Occipital lobe (tissue), 3 donors: ENCODE measurements at places on chromosomes 2 and 18. TPM values are rescaled to one million over a fixed set of nuclear protein-coding genes. Genes with fewer than 3 reads are reported as not detected.

CLEC4F gene
- total RNA-seq, result not detected

RAB27B gene
- 35.1 TPM for total RNA-seq

NEU4 gene
- 0.31 TPM for total RNA-seq

DSG1 gene
- 0.16 TPM for total RNA-seq

MLPH gene
- total RNA-seq, result 0.94 TPM

PKDCC gene
- 16.2 TPM for total RNA-seq

C2orf66 gene
- total RNA-seq, result 0.16 TPM

NR4A2 gene
- 7.8 TPM for total RNA-seq

HTR2B gene
- total RNA-seq, result 0.62 TPM

ALK gene
- 0.78 TPM for total RNA-seq

RNF25 gene
- total RNA-seq, result 18.1 TPM

AFF3 gene
- 105 TPM for total RNA-seq

RPRD1A gene
- total RNA-seq, result 162 TPM

NPC1 gene
- total RNA-seq, result 25.3 TPM

DNA sequence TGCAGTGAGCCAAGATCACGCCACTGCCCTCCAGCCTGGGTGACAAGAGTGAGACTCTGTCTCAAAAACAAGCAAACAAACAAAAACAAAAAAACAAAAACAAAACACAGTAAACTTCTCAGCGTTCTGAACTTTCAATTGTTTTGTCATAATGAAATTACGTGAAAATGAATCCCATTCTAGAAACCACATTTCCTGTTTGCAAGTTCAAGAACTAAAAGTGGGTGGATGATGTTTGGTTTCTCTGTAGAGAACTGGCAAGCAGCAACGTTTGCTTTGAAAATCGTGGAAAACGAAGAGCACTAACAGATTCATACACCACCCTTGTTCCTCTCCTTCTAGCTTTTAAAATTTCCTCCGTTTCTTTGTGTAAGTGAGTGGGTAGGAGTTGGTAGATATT is 226.1 kb upstream of the LYPD1 start:
- DNase-seq, result no peak

- DNase-seq, result no peak
These were observed 380.0 kb downstream of the MEIS1 start for GRCh38 chr2:66814916-66815315.

DNA sequence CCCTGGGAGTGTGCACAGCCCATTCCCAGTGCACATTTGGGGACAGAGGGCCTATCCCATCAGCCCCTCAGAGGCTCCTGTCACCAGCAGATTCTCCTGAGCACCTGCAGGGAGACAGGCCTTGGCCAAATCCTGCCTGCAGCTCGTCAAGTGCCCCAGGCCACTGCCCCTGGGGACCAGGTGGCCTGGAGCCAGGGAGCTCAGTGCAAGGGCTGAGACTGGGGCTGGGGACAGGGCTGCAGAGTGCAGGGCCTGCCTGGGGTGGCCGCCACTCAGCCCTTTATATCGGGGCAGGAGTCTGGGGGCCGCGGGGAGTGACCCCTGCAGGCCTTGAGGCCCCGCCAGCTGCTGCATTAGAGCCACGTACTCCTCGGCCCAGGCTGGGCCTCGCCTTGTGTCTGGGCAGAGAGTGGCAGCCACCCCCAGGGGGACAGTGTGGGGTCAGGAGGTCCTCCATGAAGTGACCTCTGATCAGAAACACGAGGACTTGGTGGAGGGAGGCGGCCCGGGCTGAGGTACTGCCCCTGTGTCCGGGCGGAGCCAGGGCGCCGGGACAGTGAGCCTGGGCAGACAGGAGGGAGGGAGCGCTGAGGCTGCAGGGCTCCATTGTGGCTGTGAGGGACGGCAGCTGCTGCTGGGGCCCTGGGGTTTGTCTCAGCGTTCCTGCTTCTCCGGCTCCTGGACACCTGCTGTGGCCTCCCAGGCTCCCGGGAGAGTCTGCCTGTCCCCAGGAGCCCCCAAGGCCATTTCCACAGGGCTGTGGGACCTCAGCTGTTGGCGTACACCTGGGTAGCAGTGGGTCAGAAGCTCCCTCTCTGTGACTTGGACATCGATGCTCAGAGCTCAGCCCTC is 24.2 kb downstream of the GPC1 start:
- no peak for DNase-seq

GRCh38 chr18:57909620-57910019 is 106.5 kb upstream of the ATP8B1 start:
- no peak for DNase-seq

GRCh38 chr18:70411307-70411706 is 122.5 kb downstream of the SOCS6 start:
- DNase-seq, result no peak

GRCh38 chr2:58073751-58074150 is 27.1 kb downstream of the VRK2 start:
- no peak for DNase-seq

DNA sequence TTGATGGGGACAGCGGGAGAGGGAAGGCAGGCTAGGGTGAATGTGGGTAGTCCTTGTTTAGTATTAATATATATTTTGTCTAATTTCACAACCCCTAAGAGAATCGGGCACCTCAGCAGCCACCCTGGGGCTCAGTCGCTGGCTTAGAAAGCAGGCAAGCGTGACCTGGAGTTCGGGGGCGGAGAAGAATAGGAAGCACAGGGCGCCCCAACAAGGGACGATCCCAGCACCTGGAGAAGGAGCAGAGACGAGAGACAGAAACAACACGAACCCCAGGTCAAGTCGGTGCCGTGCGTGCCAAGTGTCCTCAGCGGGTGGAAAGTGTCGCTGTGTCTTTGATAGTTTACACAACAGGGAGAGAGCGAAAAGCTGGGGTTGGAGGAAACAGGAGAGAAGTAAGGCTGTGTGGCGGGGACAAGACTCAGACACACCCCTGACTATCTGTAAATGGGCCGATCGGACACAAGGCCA is 95.4 kb downstream of the NFATC1 start:
- DNase-seq, result no peak

DNA sequence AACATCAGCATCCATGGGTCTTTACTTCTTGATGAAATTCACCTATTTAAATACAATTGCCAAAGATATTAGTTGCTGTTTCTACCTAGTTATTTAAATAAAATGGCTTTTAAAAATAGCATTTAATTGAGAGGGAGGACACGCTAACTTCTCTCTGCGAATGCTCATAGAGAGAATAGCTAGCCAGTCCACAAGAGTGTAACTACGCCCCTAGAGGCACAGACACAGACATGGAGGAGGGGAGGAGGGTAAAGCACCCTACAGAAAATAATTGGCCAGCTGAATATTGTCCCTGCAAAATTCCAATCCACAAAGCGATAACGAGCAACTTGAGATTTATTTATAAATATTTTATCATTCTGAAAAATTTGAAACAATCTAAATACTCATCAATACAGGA is 97.0 kb upstream of the PAPOLG start:
- DNase-seq, result no peak

DNA sequence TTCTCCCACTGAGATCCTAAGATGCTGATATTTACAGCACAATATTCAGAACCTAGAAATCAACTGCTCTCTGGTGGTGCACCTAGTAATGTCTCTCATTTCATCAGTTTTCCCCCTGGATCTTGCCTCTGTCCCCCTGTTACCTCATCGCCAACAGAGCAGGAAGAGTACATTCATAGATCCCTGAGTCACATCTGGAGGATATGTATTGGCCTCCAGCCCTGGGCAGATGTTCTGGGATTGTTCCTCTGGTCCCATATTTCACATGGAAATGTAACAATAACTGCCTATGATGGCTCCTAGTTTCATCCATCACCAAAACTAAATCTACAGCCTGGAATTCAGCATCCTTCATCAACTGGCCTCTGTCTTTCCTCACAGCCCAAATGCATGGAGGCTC is 278.8 kb upstream of the SLC14A2 start:
- no peak for DNase-seq

DNA sequence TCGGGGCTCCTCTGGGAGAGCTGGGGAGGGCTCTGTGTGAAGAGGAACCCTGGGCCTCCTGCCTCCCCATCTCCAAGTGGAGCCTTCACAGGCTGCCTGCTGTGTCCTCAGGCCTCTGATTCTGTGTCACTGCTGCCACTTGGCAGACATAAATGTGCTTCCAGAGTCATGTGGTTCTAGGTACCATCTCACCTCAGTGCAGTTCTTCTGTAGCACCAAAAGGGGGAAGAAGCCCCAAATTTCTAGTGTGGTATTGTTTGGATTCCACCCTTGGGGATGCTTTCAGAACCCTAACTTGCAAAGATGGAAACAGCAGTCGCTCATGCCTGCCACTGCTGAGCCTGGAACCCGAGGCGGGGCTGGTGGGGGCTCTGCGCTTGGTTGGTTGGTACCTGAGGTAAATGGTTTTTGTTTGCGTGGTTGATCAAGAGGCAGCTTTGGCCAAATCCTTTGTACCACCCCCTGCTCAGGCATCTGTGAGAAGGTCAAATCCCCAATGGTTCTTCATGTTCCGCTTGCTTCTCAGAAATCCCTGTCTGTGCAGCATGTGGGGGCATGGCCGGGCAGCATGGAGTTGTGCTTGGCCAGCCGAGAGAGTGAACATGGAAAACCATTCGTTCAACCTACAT is 27.5 kb downstream of the COA5 start:
- no peak for DNase-seq

GRCh38 chr2:45287045-45287444 is 277.8 kb upstream of the SIX2 start:
- DNase-seq, result no peak

DNA sequence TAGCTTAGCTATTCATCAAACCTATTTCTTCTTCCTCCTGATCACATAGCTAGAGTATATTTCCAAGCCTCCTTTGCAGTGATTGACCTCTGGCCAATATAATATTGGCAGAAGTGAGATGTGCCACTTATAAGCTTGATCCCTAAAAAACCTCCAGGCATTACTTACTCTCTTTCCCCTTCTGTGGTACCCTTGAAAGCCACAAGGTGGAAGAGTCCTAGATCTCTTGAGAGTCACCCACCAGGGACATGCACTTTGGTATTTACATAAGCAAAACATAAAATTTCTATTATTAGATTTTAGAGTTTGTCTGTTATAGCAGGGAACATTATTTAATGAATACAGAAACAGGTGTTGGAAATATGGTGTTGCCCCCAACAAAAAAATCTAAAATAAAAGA is 112.0 kb downstream of the EXOC6B start:
- DNase-seq, result no peak

GRCh38 chr2:69529480-69529879 is 92.2 kb upstream of the NFU1 start:
- no peak for DNase-seq

DNA sequence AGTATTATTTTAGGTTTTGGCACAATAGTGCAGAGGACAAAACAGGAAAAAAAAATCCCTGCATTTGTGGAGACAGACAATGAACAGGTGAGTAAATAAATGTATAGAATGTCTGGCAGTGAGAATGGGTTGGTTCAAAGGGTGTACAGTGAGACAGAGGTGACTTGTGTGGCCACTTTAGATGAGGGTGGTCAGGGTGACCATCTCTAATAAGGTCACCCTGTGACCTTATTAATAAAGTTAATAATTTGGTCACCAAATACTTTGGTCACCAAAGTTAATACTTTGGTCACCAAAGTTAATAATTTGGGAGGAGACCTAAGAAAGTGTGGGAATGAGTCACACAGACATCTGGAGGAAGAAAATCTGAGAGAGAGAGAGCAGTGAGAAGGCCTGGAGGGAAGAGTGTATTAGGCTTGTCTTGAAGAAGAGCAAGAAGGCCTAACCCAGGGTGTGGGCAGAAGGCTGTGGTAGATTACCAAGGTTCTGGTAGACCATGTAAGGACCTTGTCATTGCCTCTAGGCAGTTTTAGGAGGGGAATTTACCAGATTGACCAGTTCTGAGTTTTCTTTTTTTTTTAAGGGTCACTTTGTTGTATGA is 1368.4 kb upstream of the CELF4 start:
- no peak for DNase-seq

DNA sequence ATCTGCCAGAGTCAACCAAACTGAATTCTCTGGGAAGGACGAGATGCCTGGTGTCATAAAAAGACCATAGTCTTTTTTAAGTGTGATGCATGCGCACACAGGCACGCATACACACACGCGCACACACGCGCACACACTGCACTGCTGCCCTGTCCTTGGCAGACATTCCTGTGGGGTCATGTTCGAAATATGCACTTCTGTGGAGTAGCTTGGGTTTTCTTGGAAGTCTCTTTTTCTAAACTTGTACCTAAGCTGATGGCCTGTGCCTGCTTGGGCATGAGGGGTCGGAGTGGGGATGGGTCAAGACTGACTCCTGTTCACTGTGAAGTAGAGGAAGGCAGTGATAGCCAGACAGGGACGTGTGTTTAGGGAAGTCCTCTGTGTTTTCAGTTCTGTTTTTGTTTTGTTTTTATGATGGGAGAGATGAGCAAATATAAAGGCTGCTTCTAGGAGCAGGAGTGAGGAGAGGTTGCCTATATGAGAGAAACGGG is 4.0 kb upstream of the RMC1 start:
- DNase-seq, result no peak

DNA sequence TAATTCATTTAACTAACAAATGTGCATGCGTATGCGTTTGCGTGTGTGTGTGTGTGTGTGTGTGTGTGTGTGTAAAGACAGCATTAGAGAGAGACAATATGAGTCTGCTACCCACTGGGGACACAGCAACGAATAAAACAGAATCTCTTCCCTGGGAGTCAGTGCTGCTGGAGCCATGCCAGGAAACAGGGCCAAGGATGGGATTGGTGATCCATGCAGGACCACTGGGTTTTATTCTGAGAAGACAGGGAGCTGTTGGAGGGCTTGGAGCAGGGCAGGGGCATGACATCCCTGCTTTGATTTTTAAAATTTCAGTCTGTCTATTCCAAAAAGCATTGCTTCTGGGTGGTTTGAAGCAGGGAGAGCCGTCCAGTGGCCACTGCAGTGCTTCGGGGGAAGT is 62.9 kb downstream of the PDCL3 start:
- DNase-seq, result no peak

DNA sequence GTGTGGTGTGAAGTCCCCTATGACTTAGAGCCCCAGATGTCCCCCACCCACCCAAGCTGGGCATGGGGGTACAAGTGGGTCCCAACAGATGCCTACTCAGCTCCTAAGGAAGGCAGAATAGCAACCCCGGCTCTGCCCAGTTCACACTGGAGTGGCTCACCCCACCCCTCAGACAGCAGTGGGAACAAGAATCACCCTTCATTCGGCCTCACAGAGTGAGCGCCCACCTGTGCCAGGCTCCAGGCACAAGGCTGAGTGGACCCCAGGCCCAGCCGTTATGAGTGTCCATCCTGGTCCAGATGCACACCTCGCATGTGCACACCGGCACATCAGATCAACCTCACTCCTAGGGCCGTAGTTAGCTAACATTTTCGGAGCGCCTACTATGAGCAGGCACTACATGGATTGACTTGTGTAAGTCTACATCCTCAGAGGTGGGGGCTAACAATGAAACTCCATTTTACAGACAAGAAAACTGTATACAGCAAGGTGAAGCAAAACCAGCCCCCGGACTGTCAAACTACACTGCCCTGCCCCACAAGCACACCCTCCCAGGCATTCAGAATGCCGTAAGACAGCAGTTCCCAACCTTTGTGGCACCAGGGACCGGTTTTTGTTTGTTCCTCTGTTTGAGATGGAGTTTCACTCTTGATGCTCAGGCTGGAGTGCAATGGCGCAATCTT is 2.8 kb upstream of the ASTL start:
- no peak for DNase-seq

- DNase-seq, result no peak
These were observed 1.5 kb downstream of the PPIG start for GRCh38 chr2:169585673-169586072.
